ENCODE measurements at places on chromosomes 12 and 14.
A peak's percentile ranks its signal among the peaks of the same experiment; 100 is the strongest.

DNA sequence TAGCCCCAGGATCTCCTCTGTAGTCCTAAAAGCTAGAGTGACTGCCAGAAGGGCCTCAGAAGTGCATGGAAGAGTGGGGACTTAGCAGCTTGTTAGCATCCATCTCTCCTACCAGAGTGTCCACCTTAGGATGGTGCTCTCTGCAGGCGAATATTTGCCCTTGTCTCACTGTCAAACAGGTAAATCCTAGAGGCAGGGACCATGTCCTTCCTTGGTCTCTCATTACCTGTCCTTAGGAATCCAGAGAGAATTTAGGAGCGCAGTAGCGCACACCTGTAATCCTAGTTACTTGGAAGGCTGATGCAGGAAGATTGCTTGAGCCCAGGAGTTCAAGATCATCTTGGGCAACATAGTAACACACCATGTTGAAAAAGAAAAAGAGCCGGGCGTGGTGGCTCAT lies 21.4 kb downstream of the AGAP2 start:
- DNase-seq = no peak

GRCh38 chr12:122523280-122523679 lies 3.5 kb downstream of the RSRC2 start:
- DNase-seq = no peak

GRCh38 chr12:87930033-87930432 lies 99.2 kb downstream of the C12orf50 start:
- no peak for DNase-seq

DNA sequence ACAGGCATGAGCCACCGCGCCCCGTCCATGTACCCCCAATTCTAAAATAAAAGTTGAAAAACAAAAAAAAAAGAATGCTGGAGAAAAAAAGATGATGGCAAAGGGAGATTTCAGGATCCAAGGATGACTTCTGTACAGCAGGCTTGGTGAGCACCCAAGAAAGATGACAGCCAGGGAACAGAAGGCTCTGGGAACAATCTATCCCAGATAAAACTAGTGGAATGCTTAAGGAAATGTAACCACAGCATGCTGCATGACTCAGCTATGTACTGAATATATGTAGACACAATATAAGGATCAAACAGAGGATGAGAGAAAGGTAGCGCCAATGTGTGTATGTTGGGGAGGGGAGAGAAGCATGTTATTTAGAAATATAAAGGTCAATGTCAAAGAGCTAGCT lies 123.7 kb upstream of the TMTC1 start:
- no peak for DNase-seq

GRCh38 chr14:69606258-69607184 lies 4.9 kb upstream of the SUSD6 start:
- no peak for DNase-seq

GRCh38 chr12:76020281-76020680 lies 11.3 kb downstream of the PHLDA1 start:
- DNase-seq = no peak

DNA sequence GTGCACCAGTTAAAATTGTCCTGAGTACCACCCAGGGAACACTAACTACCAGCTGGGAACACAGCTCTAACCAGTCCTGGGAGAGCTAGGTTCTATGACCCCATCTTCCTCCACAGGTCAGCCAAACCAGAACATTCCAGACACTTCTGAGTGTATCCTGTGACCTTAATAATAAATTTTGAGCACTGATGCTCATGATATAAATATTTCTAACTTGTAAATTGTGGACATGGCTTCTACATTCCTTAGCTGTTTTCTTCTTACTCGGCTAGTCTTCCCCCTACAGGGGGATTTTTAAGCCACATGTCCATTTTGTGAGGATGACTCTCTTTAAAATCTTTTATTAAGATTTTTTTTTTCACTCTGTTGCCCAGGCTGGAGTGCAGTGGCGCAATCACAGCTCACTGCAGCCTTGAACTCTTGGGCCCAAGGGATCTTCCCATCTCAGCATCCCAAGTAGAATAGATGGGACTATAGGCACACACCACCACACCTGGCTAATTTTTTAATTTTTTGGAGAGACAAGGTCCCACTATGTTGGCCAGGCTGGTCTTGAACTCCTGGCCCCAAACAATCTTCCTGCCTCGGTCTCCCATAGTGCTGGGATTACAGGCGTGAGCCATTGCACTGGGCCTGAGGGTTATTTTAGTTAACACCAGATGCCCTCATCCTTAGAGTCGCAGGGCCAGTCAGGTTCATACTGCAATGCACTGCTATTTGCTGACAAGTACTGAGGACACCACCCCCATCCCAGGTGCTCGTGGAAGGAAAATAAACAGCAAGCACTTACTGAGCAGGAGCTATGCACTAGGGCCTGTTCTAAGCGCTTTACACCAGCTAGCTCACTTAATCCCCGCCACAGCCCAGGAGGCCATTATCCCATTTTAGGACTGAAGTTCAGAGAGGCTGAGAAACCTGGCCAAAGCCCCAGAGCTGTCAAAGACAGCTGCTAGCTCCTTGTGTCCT lies 142.6 kb upstream of the NCOR2 start:
- DNase-seq = no peak

- DNase-seq = no peak
These were observed 181.0 kb downstream of the MON2 start for GRCh38 chr12:62647586-62647985.

DNA sequence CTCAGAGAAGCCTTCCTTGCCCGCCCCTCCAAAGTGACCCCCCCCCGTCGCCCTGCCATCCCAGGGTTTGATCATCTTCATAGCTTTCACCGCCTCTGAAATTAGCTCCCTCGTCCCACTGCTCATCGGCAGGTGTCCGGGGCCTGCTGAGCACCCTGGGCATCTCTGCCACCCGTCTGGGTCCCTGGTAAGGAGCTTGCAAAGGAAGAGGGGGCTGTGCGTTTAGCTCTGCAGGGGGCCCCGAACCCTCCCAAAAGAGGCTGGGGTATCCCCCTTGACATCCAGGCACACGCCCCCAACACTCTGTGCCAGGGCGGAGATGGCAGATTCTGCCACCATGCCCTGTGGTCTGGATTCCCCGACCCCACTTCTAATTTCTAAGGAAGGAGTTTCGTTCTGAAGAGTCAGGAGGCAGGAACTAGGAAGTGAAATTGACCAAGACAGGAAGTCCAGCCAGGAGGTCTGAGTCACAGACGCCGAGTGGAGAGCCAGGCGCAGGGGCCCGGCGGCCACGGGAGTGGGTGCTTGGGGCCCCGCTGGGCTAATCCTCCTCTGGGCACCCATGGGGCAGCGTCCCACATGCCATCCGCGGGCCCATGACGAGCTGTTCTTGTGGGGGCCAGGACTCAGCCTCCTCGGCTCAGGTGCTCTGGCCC lies 95.7 kb downstream of the RFLNA start:
- DNase-seq = no peak

DNA sequence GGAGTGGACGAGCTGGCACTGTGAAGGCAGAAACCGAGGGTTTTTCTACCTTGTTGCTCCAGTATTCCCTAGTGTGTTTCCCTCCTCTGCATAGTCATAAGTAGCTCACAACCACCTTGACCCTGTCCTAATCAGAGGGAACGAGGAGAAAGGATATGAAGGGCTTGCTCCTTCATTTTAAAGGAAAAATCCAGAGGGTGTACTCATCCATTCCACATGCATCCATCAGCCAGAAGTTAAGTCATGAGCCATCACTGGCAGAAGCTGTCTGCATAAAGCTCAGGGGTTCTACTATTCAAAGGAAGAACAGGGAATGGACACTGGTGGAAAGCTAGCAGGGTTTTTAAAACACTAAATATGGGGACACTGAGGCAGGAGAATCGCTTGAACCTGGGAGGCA lies 84.3 kb upstream of the FOXN3 start:
- no peak for DNase-seq

DNA sequence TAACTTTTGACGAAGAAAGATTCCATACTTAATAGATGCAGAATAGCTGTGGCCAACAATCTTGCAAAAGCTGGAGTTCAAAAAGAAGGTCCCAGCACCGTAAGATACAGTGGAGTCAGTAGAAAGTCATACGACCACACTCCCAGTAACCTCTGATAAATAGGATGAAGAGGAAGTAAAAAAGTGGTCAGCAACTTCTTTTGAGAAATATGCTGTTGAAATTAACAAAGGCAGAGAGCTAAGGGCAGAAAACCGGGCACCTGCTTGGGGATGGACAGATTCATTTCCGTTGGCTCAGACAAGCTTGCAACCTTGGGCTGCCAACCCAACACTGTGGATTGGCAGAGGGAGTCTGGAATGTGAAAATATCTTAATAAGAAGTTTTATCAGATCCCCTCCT lies 40.0 kb downstream of the BTG1 start:
- peak; percentile 73 for DNase-seq
